Daoy (cell line): ENCODE measurements at places on chromosomes 1 and 21. TPM values are rescaled to one million over a fixed set of nuclear protein-coding genes. Genes with fewer than 3 reads are reported as not detected.

- no peak for DNase-seq
Observed at GRCh38 chr1:23341931-23342692, 2.0 kb downstream of the HNRNPR start.

GRCh38 chr1:30721812-30722537 lies 1.4 kb downstream of the MATN1 start:
- DNase-seq = no peak

DNA sequence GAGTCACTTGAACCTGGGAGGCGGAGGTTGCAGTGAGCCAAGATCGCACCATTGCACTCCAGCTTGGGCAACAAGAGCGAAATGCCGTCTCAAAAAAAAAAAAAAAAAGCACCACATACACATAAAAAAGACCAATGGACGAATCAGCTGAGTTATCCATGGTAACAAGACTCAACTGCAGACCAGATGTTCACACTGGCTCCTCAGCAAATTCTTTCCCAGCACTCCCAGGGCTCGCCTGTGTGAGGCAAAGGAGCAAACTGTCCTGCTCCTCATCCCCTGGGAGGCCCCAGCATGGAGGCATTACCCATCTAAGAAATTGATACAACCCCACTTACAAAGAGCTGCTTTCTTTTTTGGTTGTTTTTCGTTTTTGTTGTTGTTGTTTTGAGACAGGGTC lies 3.1 kb downstream of the TMEM234 start:
- no peak for DNase-seq

Gene FCAMR
- total RNA-seq = not detected in 2 replicates

Gene SH3BGRL3
- total RNA-seq = 50.6 and 66.8 TPM in 2 replicates

Gene IFI44L
- 1.5 and 4.5 TPM in 2 replicates for total RNA-seq
